Hematopoietic multipotent progenitor cell treated with erythropoietin and hydrocortisone succinate and interleukin-3 and kit ligand, for 8 days (in vitro differentiated cells): ENCODE measurements at places on chromosomes 6 and 20.

- no peak for DNase-seq
These were observed 267.8 kb downstream of the PTPRK start for GRCh38 chr6:128252341-128253176.

GRCh38 chr6:161919691-161920090 lies 645.8 kb upstream of the AGPAT4 start:
- no peak for DNase-seq

DNA sequence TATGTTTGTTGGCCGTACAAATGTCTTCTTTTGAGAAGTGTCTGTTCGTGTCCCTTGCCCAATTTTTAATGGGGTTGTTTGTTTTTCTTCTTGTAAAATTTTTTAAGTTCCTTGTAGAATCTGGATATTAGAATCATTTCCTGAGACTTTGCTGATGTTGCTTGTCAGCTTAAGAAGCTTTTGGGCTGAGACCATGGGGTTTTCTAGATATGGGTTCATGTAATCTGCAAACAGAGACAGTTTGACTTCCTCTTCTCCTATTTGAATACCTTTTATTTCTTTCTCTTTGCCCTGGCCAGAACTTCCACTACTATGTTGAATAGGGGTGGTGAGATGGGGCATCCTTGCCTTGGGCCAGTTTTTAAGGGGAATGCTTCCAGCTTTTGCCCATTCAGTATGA lies 82.6 kb downstream of the SLC24A3 start:
- no peak for DNase-seq

DNA sequence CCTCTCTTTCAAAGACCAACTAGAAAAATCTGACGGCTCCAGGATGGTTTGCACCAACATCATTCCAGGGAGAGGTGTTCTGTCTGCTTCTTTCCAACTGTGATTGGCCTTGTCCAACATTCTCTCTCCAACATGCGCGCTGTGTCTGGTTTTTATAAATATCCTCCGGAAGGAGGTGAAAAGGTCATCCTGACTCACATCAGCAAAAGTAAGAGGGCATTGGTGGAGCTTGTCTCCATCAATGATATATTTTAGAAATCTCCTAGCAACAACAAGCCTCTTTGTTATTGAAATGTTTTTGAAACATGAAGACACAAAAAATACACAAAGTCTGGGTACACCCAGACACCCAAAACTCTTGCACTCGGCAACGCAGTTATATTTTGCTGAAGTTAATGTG lies 475.3 kb upstream of the JARID2 start:
- no peak for DNase-seq

- DNase-seq: peak; percentile 5
These were observed 25.1 kb upstream of the ENPP1 start for GRCh38 chr6:131782764-131783163.

DNA sequence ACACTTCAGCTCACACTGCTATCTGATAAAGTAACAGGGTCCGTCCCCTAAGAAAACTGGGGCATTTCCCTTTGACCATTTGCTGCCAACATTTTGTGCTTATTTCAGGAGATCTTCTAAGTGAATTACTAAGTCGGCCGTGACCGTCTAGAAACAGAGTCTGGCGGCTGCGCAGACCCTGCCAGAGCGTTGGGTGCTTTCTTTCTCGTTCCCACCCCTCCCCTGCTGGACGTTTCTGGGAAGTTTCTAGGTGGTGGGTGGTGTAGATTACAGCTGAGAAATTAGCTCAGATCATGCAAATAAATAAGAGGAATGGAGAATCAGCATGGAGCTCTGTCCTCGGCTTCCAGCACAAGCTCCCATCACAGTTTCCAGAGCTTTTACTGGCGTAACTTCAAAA lies 128.1 kb downstream of the MYLK4 start:
- DNase-seq: no peak
